Stimulated activated CD8-positive, alpha-beta memory T cell treated with anti-CD3 and anti-CD28 coated beads, Interleukin-7, amount 100 ng/mL, for 1 hour (primary cell): ENCODE measurements at places on chromosomes 6 and 20.

- no peak for DNase-seq
Observed at GRCh38 chr6:170456334-170456733, 96.8 kb downstream of the PSMB1 start.

DNA sequence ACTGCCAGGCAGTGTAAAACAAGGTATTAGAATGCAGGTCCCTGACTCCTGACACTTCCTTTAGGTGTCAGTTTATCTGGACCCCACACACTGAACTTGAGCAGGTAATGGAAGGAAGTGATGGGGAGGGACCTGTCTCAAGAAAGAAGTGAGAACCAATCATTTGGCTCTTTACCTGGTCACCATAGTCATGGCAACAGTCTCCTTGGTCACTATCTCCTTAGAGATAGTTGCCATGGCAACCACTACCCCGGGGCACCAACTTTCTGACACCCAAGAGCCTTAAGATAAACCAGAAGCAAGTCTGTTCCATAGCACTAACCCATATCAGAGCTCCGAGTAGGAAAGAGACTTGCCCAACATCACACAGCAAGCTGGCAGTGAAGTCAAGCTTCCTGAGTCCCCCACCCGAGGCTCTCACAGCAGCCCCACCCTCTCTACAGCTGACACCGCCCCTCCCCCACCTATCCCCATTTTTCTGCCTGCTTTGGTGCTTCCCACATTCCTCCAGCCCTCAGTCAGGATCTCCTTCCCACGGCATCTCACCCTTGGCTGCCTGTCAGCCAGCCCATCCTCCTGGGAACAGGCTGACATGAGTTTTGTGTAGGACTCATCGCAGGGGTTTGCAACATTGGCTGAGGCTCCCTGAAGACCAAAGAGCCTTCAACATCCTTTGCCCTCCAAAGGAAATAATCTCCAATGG lies 16.3 kb upstream of the HM13 start:
- no peak for DNase-seq

DNA sequence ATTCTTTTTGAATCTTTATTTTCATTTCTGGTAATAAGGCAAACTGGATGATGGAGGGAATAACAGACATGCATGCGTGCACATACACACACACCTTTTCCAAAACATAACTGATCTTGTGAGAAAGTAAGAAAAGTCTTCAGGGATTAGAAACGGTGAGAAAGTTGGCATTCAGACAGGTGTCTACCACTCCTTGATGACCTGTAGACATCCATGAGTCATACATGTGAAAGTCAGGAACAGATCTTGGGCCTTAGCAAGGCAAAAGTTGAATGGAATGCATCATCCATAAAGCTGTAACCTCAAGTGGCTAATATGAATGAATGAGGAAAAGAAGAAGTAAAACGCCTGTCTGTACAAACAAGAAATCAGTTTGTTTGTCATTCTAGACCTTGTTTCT lies 97.3 kb downstream of the GRIK2 start:
- DNase-seq = no peak

- no peak for DNase-seq
Observed at GRCh38 chr20:1876975-1877608, 18.1 kb upstream of the SIRPA start.
